Common myeloid progenitor, CD34-positive (primary cell): ENCODE measurements at places on chromosomes 1 and 21.
A peak's percentile ranks its signal among the peaks of the same experiment; 100 is the strongest.

DNA sequence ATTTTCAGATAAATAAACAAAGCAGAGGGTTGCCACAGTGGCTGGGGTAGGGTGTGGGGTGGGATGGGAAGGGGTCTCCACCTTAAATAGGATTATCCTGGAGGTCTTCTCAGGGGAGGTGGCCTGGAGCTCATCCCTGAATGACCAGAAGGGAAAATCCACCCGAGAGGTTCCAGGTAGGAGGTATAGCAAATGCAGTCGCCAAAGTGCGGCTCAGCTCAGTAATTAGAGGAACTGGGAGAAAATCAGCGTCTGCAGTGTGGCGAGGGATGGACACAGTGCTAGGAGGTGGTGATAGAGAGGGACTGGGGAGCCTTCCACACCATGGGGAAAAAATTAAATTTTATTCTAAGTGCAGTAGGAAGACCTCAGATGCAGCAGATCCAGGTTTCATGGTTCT, 584.5 kb downstream of the MATN1 start:
- DNase-seq, result no peak

DNA sequence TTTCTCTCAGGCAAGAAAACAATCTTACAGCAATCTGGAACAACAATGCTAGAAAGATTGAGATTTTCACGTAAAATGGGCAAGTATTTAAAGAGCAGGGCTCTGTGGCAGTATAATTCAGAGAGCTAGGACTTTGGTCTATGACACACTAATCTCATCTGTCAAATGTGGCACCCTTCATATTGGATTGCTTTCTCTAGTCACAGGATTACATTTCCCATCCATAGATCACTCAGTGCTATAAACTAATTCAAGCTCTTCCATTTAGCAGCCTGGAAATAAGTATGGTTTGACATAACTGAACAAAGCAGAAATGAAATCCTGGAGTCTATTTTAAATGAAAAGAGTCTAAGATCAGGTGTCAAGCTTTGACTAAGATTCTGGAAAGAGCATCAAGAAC, 263.1 kb upstream of the TMPRSS15 start:
- DNase-seq, result no peak

DNA sequence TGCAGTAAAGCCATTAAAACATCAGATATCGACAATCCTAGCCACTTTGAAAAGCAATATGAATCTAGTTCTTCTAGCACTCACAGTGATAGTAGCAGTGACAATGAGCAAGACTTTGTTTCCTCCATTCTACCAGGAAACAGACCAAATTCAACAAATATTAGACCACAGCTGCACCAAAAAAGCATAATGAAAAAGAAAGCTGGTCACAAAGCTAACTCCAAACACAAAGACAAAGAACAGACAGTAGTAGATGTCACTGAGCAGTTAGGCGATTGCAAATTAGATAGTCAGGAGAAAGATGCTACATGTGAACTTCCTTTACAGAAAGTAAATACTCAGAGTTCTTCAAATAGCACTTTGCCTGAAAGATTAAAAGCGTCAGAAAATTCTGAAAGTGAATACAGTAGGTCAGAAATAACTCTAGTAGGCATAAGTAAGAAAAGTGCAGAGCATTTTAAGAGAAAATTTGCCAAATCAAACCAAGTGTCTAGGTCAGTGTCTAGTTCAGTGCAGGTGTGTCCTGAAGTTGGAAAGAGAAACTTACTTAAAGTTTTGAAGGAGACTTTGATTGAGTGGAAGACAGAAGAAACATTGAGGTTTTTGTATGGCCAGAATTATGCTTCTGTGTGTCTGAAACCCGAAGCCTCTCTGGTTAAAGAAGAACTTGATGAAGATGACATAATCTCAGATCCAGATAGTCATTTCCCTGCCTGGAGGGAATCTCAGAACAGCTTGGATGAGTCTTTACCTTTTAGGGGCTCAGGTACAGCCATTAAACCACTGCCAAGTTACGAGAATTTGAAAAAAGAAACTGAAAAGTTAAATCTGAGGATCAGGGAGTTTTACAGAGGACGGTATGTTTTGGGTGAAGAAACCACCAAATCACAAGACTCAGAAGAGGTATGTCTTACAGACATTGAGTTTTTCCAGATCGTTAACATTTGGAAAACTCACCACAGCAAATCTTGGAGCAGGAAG, 24.9 kb downstream of the RPAP2 start:
- DNase-seq, result no peak

DNA sequence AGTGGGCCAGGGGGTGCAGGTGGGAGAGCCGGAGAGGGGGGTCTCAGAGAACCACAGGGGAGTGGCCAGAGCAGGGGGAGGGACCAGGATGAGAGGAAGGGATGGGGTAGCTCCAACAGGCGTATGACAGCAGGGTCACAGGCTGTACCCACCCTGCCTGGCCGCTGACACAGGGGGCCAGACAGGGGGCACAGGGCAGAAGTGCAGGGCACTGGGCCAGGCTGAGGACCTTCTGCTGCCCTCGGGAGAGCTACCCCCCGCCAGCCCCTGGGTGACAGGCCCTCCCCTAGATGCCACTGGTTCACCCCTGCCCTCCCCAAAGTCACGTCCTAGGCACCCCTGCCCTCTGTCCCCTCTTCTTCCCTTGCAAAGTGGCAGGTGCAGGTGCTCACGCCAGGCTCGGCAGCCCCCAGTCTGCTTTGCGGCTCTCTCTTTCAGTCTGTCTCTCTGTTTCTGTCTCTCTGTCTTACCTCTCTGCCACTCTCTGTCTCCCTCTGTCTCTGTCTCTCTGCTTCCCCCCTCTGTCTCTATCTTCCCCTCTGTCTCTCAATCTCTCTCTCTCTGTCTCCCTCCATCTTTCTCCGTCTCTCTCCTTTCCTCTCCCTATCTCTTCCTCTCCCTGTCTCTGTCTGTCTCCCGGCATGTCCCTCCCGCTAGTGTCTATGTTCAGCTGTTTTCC, 48.5 kb downstream of the WNT9A start:
- DNase-seq, result no peak

DNA sequence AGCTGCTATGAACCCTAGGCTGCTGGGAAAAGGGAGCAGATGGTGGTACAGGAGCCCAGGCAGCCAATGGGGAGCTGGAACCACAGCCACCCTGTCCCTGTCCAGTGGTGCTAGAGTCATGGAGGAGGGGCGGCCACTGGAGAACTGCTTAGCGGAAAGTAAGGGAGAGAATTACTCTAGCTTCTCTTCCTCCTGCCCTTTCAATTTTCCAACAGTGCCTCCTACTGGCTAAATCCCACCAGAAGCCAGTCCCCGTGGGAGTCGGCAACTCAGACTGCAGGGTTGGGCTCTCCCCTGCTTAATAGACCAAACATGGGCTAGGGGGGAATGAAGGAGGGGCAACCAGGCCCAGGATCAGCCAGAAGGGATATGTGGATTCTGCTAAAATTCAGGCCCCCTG, 154.5 kb downstream of the ACTL8 start:
- peak; percentile 0 for DNase-seq

DNA sequence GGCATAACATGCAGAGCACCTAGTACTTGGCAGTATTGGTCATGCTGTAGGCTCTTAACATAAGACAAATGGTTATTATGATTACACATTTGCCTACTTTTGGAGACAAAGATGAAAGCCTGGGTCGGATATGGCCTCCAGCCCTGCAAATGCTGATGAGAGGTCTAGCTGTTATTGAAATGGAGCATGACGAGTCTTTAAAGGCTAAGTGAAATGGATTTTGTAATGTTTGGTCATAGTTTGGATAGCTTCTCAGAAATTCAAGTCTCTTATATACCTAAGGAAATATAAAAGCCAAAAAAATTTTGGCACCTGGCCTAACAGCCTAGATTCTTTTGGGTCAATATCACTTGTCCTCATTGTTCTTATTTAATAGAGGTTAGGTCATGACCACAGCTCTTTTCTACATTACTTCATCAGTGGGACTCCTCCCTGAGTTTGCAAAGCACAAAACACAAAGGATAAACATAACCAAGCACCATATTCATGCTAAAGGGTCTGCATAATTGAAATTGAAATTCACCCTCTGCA, 69.2 kb upstream of the WLS start:
- DNase-seq, result no peak

- no peak for DNase-seq
Measured at GRCh38 chr1:75614399-75614756, 3.5 kb upstream of the SLC44A5 start.

- DNase-seq, result no peak
Measured at GRCh38 chr1:27967884-27968466, 8.2 kb downstream of the XKR8 start.

DNA sequence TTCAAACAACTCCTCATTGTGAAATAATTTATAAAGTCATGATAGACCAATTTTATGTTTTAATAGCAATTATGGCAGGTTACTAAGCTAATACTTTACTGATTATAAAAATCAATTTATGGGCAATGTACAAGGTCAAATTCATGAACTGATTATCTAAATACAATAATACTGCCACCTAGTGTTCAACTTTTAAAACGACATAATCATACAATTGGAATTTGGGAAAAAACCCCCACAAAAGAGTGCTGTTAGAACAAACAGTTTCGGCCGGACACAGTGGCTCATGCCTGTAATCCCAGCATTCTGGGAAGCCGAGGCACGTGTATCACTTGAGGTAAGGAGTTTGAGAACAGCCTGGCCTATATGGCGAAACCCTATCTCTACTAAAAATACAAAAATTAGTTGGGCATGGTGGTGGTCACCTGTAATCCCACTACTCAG, 14.0 kb downstream of the GTF2B start:
- no peak for DNase-seq

GRCh38 chr21:37119421-37120218, 46.6 kb downstream of the TTC3 start:
- DNase-seq, result no peak

DNA sequence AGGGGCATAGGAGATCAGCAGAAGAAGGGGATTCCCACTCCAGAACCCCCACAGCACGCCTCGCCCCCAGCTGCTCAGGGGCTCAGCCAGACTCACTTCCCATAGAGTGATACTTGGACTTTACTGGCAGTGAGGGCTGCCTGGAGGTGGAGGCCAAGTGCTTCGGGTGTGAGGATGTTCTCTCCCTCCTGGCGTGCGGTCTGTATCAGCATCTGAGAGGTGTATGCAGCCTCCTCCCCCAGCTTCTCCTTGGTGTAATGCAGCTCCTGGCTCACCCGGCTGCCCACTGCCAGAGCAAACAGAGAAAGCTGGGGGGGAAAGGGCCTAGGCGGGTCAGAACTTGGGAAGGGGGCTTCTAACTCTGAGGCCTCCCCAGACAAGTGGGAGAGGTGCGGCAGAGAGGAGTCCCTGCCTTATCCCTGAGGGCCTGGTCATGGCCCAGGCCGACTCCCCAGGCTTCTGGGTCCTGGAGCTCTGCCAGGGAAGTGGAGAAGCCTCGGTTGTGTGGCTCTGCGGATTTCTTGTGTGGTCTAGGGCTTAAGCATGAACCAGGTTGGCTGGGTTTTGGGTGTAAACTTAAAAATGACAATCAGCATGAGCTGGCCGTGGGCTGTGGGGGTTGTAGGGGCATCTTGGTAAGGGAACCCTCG, 10.9 kb downstream of the PTCH2 start:
- no peak for DNase-seq

- peak; percentile 42 for DNase-seq
Measured at GRCh38 chr1:225427235-225428067, at the start of gene LBR. LBR (minus strand) TSS chr1:225428038; CDS start chr1:225424075, 3,963 bp downstream.

DNA sequence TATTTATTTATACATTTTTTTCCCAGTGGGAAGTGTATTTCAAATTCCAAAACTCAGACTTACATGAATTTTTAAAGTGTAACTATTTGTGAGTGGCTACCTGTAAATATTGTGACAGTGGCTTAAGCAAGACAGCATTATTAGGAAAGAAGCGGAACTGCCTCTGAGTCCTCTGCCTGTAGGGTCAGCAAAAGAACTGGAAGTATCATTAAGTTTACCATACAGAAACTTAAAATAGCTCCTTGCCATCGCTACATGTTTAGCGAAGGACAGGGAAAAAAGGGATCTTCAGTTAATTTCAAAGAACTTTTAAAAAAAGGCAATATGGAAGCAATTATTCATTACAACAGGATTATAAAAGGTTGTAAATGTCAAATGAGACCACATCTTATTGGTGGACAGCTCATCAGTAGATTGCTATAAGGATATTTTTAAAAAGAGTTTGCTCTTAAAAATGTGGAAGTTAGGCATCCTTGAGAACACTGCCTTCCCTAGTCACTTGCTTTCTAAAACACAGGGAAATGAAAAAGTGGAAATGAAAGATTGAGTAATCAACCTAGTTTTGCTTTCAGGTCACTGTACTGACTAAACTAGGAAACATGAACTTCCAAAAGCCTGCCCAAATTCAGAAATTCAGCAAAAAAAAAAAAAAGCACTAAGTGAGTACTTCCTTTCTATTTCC, 39.2 kb downstream of the NSL1 start:
- peak; percentile 13 for DNase-seq

- DNase-seq, result no peak
Measured at GRCh38 chr1:98176936-98177335, 256.1 kb upstream of the DPYD start.

GRCh38 chr21:20163167-20163566, 835.0 kb upstream of the NCAM2 start:
- no peak for DNase-seq

GRCh38 chr1:188708795-188709535, 1768.7 kb downstream of the BRINP3 start:
- DNase-seq, result no peak

DNA sequence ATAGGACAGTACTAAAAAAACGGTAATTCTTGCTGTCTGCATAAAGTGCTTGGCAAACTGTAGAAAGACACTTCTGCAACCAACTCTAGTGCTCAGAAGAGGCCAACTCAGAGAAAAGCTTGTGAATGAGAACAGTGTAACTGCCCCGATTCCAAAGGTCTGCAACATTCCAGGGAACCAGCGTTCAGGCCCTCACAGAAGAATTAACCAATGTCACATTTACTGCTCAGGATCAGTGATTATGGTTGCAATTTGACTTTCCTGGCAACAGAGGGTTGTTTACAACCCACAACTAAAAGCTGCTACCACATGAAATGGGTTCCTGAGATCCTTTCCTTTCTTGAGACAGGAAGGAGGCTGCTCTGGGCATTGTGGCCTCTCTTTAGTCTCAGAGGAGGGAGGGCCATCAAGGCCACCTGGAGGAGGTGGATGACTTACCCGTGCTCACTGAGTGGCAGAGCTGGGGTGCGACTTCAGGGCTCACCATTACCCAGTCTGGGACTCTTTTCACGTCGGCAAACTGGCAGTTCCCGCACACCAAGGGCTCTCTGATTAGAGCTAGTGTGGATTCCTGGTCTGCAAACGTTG, 15.3 kb downstream of the SRSF4 start:
- no peak for DNase-seq

- no peak for DNase-seq
Measured at GRCh38 chr21:42475526-42476387, 20.3 kb downstream of the RSPH1 start.

DNA sequence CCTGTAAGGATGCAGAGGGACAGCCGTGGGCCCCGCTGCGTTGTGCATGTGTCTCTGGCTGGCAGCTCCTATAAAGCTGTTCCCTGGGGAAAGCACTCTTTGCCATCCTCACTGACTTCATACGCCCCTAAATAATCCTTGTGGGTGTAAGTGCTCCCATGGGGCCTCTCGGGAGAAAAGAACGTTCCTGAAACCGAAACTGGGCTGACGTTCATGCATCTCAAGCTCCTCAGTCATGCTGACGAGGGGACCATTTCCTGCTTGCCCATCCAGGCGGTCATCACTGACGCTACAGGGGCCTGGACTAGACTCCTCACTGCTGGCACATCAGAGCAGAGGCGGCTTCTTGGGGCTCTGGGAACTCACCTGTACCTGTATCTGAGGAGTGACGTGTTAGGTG, 73.1 kb upstream of the USP24 start:
- DNase-seq, result no peak

GRCh38 chr1:168088511-168089325, 48.0 kb downstream of the GPR161 start:
- no peak for DNase-seq
